ENCODE measurements at places on chromosomes 3 and 15.

DNA sequence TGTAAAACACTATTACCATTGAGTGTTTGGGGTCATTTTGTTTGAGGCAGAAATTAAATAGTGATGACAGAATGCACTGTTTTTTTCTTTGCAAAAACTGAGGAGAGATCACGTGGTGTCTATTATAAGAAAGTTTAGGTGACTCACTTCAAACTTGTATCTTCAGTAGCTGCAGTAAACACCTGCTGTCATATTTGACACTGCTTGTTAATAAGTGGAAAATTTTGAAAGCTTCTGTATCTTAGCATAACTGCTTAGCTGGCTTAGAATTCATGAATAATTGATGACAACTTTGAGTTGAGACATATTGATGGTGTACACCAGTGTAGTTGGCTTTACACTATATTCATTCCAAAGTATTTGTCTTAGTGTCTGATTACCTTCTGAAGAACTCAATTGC, 29.7 kb upstream of the MDFIC2 start:
- no peak for DNase-seq

GRCh38 chr3:133210656-133211055, 172.5 kb downstream of the TMEM108 start:
- no peak for DNase-seq

DNA sequence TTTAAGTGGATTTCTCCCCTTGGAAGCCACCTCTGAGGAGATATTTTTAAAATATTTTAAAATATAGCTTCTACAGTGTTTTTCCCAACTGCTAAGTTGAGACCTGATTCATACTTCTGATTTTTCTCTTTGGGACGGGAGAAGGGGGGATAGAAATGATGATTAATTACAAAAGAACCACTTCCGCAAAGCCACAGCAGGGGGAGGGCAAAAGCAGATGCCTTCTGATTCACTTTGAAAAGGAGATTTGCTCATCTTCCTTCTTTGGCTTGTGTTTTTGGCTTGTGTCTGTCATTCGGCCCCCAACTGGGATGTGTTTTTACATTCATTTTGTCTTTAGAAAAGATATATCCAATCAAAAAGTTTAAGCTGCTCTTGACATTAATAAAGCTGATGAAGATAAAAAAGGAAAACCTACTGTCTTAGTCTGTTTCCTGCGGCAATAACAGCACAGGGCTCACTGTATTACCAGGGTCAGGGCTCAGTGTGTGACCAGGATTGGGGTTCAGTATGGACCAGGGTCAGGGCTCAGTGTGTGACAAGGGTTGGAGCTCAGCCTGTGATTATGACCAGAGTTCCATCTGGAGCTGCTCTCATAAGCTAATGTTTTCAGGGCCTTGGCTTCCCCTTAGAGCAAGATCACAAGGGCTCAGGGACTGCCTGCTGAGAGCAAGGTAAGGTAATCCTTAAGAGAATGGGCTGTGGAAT, 223.2 kb downstream of the MTHFS start:
- no peak for DNase-seq

DNA sequence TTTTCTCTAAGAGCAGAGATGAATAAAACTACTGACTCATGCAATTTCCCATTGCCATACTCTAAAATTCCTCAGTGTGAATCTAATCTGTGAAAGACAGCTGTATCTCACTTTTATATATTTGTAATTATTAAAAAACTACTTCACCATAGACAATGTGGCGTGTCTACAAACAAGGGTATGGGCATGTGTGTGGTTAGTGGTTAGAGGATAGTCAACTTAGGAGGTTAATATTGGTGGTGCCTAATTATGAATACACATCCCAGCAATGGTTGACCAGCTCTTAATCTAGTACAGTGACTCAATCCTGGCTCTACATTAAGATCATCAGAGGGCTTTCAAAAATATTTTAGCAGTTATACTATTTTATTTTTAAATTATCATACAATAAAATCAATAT, 94.5 kb downstream of the GOLIM4 start:
- DNase-seq, result no peak

DNA sequence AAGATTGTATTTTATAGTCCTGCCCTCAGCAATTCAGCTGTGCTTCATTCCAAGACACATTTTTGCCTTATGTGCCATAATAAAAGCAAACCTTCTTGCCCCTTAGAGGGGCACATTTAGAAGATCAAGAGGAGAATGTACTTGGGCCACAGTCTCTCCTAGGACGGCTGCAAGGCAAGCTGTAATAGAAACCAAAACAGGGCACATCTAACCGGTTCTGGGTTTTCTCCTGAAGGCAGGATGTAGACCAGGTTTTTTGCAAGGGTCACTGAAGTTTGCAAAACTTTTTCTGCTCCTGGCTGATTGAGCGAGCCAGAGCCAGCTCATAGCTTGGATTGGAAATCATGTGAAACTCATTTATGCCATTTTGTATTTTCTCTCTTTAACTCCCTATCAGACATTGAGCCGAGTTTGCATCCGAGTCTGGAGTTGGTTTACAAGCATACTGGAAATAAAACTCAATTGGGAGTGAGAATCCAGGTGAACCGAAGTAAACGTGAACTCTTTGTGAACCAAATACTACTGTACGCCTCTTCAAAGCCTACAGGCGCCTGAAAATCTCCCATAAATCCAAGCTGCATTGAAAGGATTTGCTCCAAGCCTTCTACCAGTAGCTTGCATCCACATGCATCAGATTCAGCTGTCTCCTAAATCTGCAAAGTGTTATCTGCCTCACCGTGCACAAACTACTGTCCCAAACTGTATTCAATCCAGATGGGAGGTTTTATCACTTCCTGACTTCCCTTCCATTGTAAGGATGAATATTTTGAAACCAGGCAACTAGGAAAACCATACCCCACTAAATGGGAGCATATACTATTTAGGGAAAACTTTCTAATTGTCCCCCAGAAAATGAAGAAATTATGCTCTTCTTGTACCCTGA, 60.9 kb upstream of the TSC22D2 start:
- no peak for DNase-seq

- no peak for DNase-seq
Measured at GRCh38 chr15:90318591-90318990, 33.5 kb upstream of the ZNF774 start.

DNA sequence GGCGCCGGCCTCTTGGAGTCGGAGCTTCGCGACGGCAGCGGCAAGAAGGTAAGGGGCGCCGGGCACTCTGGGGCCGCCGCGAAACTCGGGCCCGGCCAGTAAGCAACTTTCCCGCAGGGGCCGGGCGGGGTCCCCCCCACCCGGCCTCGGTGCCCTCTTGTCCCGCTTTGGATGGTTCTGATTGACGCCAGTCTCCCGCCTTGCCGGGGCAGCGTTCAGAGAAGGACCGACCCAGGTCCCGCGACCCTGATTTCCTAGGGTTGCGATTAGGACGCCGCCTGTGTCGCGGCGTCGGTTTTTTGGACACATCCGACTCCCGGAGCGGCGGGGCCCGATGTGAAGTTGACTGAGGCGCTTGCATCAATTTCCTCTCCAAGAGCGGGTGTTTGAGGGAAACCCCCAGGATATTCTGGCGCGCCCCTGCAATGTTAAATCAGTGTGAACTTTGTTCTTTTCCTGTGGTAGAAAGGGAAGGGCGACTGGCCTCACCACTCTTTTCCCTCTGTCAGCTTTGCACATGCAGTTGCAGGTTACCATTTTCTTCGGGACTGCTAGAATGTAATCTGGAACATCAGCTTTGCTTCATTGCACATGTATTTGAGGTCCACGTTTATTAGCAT, 755 bp downstream of the PDE8A start:
- no peak for DNase-seq

DNA sequence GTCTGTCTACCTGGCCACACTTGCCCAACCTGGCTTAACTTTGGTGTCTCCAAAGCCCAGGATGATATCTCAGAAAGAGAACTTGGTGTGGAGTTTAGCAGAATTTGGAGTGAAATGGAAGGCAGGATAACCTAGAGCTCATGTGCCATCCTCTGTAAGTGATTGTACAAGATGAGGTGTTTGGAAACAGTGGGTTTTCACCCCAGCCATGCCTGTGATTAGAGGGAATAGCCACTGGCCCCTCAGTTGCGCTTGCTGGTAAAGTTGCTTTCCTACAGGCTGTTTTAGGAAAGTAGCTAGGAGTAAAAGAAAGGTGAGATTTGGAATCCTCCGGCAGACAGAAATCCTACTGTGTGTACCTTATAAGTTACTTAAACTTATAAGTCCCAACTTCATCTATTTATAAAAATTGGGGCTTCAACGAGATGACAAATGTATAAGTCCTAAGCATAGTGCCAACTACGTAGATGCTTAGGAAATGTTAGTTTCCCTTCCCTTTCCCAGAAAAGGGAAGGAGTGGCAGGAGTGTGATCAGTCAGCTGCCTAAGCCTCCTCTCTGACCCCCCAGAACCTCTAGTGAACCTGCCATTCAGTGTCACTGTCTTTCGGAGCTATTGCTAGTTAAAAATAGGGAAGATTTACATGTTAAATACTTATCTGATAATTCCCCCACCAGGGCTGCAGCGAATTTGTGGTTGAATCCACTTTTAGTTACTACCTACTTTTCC, 13.4 kb upstream of the BMF start:
- DNase-seq, result no peak

- no peak for DNase-seq
Measured at GRCh38 chr3:62823461-62824050, 51.7 kb downstream of the CADPS start.

DNA sequence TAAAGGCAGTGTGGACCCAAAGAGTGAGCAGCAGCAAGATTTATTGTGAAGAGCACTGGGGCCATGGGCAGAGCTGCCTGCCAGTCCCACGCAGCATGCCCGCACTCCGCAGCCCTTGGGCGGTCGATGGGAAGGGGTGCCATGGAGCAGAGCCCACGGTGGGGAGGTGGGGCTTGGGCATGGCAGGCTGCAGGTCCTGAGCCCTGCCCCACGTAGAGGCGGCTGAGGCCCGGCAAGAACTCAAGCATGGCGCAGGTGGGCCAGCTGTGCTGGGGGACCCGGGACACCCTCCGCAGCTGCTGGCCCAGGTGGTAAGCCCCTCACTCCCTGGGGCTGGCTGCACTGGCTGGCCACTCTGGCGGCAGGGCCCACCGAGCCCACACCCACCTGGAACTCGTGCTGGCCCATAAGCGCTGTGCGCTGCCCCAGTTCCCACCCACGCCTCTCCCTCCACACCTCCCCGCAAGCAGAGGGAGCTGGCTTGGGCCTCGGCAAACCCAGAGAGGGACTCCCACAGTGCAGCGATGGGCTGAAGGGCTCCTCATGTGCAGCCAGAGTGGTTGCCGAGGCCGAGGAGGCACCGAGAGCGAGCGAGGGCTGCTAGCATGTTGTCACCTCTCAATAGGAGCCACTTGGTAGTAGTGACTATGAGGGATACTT, 1218.8 kb upstream of the EPHA6 start:
- no peak for DNase-seq

- peak; percentile 57 for DNase-seq
Measured at GRCh38 chr15:63909819-63910437, 76.2 kb upstream of the HERC1 start.

DNA sequence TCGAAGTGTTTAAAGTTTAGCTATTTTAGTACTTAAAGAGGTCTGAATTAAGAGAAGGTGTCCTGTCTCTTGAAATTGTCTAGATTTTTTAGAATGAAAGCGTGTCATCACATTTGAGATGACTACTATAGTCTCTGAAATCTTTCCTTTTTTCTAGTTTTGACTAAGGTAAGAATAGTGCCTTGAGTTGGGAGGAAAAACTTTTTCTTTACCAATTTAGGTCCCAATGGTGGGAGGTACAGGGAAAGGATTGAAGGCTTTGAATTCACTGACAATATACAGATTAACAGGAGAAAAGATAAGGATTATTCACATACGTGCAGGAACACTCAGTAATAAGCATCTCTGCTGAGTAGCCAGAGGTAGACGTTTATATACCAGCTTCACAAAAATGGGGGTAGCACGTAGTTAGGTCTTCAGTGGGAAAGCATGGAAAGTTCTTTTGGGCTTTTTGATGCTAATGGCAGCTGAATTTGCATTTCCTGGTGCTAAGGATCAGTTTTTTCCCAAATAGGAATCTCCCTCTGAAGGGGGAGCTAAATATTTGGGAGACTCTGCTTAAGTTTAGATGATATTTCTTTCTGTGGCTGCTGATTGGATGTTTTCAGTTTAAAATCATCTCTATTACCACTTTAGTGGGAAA, 88.1 kb downstream of the VPS8 start:
- DNase-seq, result no peak

DNA sequence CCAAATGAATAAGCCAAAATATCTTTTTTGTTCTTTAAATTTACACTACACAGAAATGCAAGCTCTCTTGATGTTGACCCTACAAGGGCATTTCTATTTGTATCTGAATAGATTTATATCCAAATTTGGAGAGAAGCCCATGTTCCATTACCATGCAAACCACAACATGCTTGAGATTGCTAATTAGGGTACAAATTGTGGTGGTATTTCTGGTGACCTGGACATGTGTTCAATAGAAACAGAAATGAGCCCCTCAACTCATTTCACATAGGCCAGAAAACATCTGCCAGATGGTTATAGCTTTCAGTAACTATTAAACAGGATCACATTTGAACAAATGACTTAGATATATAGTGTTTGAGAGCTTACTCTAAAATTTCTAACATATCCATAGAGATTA, 23.5 kb upstream of the PLSCR5 start:
- DNase-seq, result no peak

- no peak for DNase-seq
Measured at GRCh38 chr3:151200586-151200985, 2.4 kb downstream of the GPR171 start.

- DNase-seq, result no peak
Measured at GRCh38 chr3:8191406-8191805, 310.2 kb upstream of the LMCD1 start.

- no peak for DNase-seq
Measured at GRCh38 chr3:171431550-171431949, 28.7 kb downstream of the TNIK start.

DNA sequence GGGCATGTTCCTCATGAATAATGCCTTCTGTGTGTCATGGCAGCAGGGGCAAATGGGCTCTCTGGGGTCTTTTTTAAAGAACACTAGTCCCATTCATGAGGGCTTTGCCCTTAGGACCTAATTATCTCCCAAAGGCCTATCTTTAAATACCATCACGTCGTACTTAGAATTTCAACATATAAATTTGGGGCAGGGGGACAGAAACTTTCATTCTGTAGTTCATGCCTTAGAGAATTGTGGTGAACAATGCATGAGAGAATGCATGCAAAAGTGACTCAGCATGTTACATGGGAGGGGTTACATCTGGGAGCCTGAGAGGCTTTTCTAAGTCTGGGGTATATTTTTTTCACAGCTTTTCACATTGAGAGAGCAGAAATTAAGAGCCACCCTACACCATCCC, 208.5 kb upstream of the ROPN1 start:
- no peak for DNase-seq

Measured in pulmonary artery endothelial cell (primary cell).